ENCODE measurements at places on chromosomes 1 and 21. TPM values are rescaled to one million over a fixed set of nuclear protein-coding genes. Genes with fewer than 3 reads are reported as not detected.
A peak's percentile ranks its signal among the peaks of the same experiment; 100 is the strongest.

DNA sequence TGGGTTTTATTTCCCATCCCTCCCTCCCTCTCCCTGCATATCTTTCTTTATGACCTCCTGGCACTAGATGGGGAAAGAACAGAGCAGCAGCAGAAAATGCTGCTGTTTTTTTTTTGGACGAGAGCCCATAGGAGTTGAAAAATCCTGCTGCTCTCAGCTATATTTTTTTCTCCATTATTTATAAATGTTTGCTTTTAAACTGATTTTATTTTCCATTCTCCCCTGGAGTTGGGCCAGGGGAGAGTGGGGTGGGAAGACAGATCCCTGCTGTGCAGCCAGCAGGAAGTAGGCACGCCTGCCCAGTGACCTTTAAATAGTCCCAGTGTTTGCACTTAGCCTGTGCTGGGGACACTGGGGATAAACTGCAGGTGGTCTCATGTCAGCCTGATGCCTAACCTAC is 17.4 kb downstream of the SFT2D2 start:
- DNase-seq = no peak

DNA sequence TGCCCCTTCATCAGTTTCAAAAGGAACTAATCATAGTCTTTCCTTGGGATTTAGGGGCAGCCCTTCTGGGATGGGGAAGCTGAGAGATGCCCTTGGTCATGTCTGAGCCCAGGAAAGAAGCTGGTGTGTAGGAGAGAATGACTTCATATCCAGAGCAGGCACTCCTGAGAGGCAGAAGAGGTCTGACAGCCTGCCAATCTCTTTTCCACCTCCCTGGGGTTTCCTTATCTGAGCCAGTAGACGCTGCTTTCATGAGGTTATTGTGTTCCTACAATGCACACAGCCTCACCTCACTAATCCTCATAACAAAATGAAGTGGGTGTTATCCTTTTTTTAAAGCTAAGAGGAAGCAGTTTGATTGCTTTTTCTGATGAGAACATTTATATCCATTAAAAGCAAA is 14.1 kb downstream of the ROR1 start:
- DNase-seq = no peak

- DNase-seq = no peak
Observed at GRCh38 chr1:170660281-170660713, 3.6 kb upstream of the PRRX1 start.

The HOOK1 gene
- total RNA-seq = 14.9 TPM

The SIK1 gene
- 13.2 TPM for total RNA-seq

GRCh38 chr1:1357871-1358432 is 403 bp downstream of the MXRA8 start:
- DNase-seq = peak; percentile 46

- no peak for DNase-seq
Observed at GRCh38 chr1:27960762-27961645, 1.2 kb downstream of the XKR8 start.

The FMO5 gene
- total RNA-seq = 2.5 TPM

The ATP6V1G3 gene
- not detected for total RNA-seq

DNA sequence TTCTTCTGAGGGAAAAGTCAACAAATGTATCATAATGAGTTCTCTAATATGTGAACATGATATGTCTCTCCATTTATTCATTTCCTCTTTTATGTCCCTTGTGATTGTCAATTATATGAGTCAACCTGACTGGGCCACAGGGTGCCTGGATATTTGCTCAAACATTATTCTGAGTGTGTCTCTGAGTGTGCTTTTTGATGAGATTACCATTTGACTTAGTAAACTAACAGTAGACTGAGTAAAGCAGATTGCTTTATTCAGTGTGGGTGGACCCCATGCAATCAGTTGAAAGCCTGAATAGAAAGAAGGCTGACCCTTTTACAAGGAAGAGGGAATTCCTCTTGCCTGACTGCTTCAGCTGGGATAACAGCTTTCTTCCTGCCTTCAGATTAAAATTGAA is 142.6 kb downstream of the SLC35F3 start:
- DNase-seq = no peak

DNA sequence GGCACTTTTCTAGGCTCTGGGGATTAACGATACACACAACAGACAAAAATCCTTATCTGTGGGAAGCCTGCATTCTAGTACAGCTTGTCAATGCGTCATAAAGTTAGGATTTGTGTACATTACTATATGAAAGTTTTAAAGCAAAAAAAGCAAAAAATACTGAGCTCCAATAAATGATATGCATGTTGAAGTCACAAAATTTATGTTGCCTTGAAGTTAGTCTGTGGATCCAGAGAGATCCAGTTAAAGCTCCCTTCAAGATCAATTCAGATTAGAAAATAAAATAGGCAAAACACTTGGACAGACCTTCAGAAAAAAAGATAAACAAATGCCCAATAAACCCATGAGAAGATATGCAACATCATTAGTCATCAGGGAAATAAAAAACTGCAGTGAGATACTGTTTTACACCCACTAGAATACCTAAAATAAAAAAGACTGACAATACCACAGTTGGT is 33.1 kb upstream of the KCNQ4 start:
- DNase-seq = no peak

GRCh38 chr21:21182401-21183010 is 184.3 kb downstream of the NCAM2 start:
- no peak for DNase-seq

GRCh38 chr1:116167625-116168276 is 56.6 kb downstream of the MAB21L3 start:
- peak; percentile 50 for DNase-seq

DNA sequence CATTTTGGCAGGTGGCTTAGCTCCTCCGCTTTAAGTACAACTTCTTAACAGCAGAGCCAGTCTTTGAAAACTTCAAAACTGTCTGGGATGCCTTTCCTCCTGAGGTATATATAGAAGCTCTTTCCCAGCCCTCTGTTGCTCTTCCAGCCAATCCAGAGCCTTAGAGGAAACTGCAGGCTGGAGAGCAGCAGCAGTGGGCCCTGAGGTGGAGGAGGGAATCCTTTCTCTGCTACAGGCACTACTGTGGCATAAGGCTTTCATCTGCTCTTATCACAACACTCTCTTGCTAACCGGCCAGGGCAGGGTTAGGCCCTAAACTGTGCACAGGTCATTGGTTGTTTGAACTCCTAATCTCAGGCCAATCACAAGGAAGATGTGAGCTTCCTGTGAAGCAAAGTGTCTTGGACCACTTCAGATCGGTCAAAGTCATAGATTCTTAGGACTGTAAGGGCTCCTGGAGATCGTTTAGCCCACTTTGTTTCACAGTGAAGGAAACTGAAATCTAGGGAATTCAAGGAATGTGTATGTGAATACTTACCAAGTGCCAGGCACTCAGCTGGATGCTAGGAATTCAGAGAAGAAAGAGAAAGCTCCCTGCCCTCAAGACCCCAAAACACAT is at the start of gene RGS5:
Gene RGS5 (minus strand): TSS at position 84 of the 619 bp plus-strand sequence. CDS start 81 bp downstream, at position 3.
- no peak for DNase-seq

- peak; percentile 62 for DNase-seq
Observed at GRCh38 chr1:54547601-54548388, at the start of gene ACOT11. Gene ACOT11, plus strand, starts transcription at chr1:54548228. Its CDS starts 82 bp downstream, at chr1:54548310.

- DNase-seq = peak; percentile 4
Observed at GRCh38 chr1:106289265-106289928, 767.1 kb upstream of the PRMT6 start.

GRCh38 chr1:234543442-234544086 is 64.6 kb upstream of the TARBP1 start:
- DNase-seq = no peak

The VWA5B1 gene
- total RNA-seq = 10.4 TPM

The PSMD4 gene
- 211 TPM for total RNA-seq

The DYNLT4 gene
- not detected for total RNA-seq

The IGSF3 gene
- 52.4 TPM for total RNA-seq

The RIPPLY3 gene
- not detected for total RNA-seq

DNA sequence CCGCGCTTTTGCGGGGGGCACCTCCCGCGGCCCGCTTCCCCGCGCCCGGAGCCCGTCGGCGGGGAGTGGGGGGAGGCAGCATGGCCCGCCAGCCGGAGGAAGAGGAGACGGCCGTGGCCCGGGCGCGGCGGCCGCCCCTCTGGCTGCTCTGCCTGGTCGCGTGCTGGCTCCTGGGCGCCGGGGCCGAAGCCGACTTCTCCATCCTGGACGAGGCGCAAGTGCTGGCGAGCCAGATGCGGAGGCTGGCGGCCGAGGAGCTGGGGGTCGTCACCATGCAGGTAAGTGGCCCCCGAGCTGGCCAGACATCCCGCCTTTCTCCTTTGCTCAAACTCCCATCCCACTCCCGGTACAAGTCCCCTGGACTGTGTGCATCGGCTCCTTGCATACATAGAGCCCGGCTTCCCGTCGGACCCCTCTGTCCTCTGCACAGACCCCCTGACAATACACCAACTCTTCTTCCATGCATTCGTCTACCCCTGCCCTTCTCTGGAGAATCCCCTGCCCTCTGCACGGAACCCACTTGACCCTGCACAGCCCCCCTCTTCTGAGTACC is 812 bp downstream of the CACHD1 start:
- no peak for DNase-seq

DNA sequence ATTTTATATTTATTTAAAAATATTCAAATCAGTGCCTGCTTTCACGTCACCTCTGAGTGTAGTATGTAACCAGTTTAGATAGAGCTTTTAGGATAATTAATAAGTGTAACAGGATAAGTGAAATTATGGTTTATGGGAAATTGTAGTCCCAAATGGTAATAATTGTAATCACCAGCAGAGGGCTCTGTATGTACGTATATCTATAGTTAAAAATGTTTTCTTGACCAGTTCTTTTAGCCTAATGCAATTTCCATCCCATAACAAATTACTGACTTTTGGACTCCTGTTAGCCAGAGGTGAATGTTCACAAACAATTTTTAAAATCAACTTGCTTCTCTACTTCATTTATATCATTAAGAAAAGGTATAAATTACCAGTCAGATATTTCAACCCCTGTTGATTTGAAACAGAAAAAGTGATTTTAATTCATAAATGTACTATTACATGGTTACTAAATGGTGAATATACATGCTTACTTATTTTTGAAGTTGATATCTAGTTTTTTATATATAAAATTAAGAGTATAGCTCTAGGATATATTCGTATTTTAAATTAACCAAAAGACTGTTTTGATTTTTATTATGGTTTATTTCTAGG is 25.3 kb downstream of the SLC30A7 start:
- peak; percentile 48 for DNase-seq

The TMEM240 gene
- total RNA-seq = 10.2 TPM

The GNAT2 gene
- not detected for total RNA-seq

The KCNA3 gene
- total RNA-seq = 4.0 TPM

The NTRK1 gene
- 13.5 TPM for total RNA-seq

GRCh38 chr1:25631750-25632485 is 15.3 kb downstream of the MAN1C1 start:
- no peak for DNase-seq

DNA sequence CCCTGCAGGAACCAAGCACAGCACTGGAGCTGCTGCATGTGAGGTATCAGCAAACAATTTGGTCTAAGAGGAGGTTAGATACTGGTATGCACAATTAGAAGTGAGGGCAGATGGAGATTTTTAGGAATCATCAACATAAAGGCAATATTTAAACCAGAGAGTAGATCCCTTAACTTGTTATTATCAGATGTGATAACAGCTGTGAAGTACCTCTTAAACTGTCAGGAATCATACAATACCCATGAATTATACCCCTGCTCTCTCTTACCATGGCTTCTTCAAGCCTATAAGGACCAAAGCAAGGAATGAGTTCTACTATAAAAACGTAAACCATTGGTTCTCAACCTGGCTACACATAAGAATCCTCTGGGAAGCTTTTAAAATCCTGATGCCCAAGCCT is 3.9 kb downstream of the BCAR3 start:
- no peak for DNase-seq

DNA sequence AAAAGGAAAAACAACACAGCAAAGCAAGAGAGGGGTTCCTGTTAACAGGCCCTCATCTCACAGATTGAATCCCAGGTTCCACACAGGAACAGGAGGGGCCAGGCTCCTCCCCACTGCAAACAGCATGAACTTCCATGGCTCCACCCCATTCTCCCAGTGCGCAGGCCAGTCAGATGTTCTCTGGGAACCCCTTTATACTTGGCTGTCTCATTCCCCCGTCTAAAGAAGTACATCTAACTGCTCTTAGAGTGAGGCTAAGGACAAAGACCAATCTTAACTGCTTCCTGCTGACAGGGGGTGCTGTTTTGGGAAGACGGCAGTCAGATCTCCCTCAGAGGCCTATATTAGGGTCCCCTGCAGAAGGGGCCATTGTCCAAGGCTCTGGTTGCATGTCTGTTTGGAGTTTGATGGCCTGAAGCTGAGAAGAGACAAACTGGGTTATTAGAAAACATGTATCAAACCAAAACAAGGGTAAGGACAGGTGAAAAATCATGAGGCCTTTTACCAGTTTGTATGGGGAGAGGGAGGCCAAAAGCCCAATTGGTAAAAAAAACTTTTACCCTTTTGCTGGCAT is 10.5 kb upstream of the NASP start:
- no peak for DNase-seq

DNA sequence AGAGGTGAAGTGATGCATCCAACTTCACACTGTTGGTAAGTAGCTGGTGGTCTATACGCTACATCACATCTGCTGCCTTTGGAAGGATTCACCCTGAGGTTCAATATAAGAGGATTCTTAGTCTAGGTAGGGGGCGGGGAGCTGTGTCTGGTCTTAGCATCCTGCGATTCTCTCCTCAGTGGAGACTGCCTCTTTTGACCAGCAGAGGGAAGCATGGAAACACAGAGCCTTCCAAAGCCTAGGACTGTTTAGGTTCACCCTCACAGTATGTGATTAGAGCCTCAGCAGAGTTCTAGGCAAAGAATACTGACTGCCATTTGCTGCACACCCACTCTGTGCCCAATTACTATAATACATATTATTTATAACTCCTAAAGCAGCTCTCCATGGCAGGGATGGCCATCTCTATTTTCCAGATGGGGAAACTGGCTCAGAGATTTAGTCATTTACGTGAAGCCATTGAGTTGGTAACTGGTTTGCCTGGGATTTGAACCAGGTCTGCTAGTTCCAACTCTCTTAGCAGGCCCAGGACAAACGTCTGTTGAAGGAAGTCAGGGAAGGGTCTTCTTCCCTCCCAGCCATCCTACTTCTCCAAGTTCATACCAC is 28.9 kb upstream of the EFCAB14 start:
- peak; percentile 89 for DNase-seq

The LAD1 gene
- 0.30 TPM for total RNA-seq

GRCh38 chr1:100506217-100506616 is 31.7 kb upstream of the GPR88 start:
- DNase-seq = no peak

GRCh38 chr1:186925881-186926669 is 97.3 kb downstream of the PLA2G4A start:
- no peak for DNase-seq

DNA sequence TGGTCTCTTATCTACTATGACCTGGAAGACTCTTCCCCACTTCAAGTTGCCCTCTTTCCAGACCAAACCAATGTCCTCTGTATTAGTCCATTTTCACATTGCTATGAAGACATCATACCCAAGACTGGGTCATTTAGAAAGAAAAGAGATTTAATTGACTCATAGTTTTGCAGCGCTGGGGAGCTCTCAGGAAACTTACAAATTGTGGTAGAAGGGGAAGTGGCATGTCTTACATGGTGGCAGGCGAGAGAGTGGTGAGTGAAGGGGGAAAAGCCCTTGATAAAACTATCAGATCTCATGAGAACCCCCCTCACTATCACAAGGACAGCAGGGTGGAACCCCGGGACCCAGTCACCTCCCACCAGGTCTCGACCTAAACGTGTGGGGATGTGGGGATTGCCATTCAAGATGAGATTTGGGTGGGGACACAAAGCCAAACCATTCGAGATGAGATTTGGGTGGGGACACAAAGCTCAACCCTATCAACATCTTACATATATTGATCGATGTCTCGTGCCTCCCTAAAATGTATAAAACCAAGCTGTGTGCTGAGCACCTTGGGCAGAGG is 14.2 kb upstream of the AGPAT3 start:
- no peak for DNase-seq

- DNase-seq = no peak
Observed at GRCh38 chr1:7574121-7575040, 196.7 kb upstream of the VAMP3 start.

The GNL2 gene
- total RNA-seq = 67.6 TPM

Measured in spinal cord (tissue), 10 donors.